Left lobe of liver (tissue), 2 donors: ENCODE measurements at places on chromosomes 2 and 18. TPM values are rescaled to one million over a fixed set of nuclear protein-coding genes. Genes with fewer than 3 reads are reported as not detected.

Gene TTC21B
- 6.2 TPM for total RNA-seq

GRCh38 chr2:66587216-66587615, 152.3 kb downstream of the MEIS1 start:
- no peak for DNase-seq

- no peak for DNase-seq
Observed at GRCh38 chr2:104574367-104574766, 279.5 kb upstream of the POU3F3 start.

- peak; percentile 32 for DNase-seq
Observed at GRCh38 chr2:109193807-109194619, 65.0 kb downstream of the SH3RF3 start.

DNA sequence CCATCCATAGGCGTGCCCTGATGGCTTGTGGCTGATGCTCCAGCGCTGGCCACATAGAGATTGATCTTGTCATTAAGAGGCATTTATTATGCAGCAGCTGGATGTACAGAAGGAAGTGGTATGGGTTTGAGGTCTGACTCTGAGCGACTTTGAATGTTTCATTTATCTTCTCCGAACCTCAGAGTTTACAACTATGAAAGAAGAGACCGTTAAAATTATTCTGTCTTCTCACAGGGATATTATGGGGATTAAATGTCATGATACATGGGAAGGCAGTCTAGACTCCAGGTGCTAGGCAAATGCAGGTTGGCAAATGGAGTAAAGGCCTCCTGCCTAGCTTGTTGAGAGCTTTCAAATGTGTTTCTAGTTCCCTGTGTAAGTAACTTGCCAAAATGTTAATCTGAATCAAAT, 30.3 kb downstream of the MOGAT1 start:
- DNase-seq: no peak
